ENCODE measurements at places on chromosomes 16 and 17.

DNA sequence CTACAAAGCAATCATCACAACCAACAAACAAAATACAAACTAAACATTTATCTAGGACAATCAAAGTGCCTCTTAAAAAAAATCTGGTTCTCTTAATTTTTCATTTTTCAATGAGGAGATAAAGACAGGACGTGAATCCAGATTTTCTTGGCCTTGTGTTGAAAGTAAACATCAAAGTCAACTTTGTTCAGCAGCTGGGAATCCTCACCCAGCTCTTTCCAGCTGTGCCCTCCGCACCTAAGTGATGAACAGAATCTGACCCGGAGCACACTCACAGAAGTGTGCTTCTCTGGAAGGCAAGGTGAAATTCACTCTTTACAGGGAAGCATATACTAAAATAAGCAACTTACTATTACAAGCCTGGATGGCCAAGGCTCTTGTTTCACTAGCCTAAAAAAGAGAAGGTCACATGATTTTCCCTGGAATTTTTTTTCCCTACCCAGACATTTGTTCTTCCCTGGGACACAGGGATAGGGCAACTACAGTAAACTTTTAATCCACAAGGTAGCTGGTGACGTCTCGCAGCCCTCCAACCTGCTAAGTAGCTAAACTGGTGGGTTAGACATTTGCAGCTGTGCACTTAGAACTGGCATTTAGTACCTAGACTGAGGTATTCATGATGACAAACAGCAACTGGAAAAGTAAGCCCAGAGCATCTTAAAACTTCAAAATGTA, 3.2 kb downstream of the WIPI1 start:
- no peak for DNase-seq

GRCh38 chr17:78140169-78141051, 5.8 kb upstream of the C17orf99 start:
- peak; percentile 78 for DNase-seq

DNA sequence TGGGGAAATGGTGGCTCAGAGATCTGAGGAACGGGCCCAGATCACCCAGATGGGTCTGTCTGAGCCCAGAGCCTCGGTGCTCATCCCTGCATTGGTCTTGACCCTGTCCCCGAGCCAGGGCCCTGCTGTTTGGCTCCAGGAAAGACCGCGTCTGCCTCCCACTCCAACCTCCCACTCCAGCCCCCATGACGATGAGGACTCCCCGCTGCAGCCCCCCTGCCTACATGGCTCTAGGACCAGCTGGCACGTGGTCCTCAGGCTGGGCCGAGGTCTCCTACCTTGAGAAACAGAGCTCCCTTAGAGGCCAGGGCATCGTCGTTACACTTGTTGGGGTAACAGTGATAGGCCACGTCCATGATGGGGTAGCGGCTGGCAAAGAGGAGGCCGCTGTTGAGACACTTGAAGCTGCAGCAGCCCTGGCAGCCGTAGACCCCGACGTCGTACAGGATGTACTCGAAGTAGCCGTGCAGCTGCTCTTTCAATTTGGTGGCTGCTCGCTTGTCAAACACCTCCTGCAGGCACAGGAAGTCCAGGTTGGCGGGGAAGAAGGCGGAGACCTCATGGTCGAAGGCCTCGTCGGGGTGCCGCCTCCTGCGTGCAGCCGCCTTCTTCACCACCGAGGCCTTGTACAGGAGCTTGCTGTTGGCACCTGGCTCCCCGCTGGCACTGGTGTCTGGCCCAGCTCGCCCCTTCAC, 59.9 kb downstream of the PRMT7 start:
- DNase-seq = no peak

GRCh38 chr16:86854058-86854621, 275.8 kb downstream of the FOXL1 start:
- no peak for DNase-seq

GRCh38 chr16:57795431-57795878, 6.8 kb downstream of the KIFC3 start:
- DNase-seq = peak; percentile 38

DNA sequence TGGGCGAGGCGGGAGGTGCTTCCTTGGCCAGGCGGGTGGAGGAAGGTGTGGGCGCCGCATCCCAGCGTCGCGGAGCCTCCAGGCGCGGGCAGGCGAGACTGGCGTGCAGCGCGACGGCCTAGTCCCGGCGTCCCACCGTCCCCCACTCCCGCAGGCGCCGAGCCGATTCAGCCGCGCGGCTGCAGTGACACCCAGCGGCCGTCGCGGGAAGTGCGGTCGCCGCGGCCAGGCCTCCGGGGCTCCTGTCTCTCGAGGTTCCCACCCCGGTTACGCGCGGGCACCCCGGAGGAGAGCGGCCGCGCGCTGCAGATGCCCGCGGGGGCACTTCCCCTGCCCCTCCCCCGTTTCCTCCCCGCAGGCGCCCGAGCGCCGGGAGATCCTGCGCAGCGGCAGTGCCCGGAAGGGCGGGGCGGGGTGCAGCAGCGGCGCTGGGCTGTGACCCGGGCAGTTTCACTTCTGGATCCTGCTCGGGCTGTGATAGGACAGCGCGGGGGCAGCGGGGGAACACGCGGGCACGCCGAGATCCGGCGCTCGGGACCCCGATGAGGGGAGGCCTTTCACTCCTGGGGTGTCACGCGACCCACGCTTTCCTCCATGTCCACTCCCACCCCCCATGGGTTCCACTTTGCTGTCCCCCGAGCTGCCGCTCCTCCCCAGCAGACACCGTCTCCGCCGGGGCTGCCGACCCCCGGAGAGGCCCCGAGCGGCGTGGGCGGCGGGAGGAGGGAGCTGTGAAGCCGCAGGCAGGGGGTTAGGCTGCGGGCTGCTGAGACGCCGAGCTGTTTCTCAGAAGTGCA, 16.6 kb downstream of the GRB7 start:
- DNase-seq = peak; percentile 78

DNA sequence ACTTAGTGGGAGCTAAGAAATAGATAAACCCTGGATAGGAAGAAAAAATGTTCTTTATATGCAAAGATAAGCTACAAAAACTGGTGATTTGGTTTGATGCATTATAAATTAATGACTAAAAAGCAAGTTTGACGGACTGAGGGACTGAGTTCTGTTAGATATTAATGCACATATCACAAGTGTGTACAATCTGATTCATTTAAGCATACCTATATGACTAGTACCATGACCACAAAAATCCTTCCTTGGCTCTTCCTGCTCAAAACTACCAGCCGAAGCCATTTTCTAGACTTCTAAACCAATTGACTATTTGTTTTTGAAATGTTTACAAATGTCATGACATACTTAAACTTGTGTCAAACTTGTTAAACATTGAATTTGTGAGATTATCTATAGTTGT, 374.5 kb upstream of the MON1B start:
- DNase-seq = no peak

GRCh38 chr16:88982286-88983084, 5.5 kb upstream of the CBFA2T3 start:
- no peak for DNase-seq

DNA sequence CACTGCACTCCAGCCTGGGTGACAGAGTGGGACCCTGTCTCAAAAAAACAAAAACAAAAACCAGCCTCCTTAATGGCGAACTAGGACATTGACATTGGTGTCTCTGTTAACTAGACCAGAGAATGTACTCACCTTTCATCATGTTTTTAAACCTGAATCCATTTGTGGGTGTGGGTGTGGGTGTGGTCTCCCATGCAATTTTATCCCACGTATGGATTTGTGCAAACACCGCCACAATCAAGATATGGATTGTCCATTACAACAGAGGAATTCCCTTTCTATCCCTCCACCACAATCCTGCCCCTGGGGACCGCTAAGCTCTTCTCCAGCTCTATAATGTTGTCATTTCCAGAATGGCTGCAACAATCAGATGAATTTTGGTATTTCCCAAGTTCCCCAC, 49.9 kb downstream of the DNAH17 start:
- no peak for DNase-seq

GRCh38 chr16:80113873-80114574, 426.8 kb upstream of the DYNLRB2 start:
- no peak for DNase-seq

DNA sequence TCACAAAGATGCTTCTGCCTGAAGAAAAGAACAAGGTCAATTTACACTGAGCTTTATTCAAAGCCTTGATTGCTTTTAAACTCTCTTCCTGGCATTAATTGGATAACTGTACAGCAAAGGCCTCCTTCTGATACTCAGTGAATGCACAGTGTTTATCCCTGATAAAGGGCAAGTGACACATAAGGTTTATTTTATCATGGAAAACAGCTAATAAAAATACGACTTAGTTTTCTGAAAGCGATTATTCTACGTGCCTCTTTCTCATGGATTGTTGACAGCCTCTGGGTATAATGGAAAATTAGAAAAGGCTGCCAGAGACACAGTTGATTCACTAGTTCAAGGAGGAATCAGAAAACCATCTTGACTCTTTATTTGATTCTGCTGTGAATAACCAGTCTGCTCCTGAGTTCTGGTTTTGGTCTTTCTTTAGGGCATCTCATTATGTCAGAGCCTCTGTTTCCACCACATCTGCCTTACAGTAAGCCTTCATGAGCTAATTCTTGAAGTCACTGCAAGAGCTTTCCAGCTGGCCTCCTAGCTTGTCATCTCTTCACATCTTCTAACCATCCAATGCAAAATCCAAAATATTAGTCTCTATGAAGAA, 212.9 kb downstream of the CNTNAP4 start:
- no peak for DNase-seq

DNA sequence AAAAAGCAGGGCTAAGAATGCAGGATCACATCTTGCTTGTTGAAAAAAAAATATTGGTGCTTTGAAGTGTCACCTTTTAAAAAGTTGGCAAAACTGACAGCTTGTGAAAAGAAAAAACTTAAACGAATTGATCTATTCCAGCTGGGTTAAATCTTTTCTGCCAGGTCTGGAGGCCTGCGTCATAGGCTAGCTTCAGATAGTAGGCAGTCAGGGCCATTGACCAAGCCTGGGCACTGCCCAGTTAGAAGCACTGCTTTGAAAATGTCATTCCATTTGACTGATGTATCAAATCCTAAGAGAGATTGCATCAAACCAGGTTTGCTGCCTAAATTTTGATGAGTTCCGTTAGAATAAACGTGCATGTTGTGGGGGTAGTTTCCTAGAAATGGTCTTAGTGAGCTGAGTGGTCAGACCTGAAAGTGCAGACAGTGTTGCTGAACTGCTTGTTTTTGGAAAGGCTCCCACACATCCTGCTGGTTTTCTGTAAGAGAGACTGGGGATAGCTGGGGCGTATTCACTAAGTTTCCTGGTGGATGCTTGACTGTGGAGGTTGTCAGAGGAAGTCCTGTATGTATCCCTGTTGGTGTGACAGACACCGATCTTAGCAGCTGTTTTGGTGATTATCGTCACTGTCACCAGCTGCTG, 38.8 kb downstream of the NUP88 start:
- DNase-seq = no peak

GRCh38 chr17:74547736-74548135, 1.8 kb upstream of the CD300C start:
- no peak for DNase-seq

- DNase-seq = no peak
Measured at GRCh38 chr16:81165411-81166097, 69.4 kb upstream of the GCSH start.

Data from amniotic epithelial cell (primary cell).